ENCODE measurements at places on chromosomes 5 and 9. TPM values are rescaled to one million over a fixed set of nuclear protein-coding genes. Genes with fewer than 3 reads are reported as not detected.

Gene TAF1L
- not detected for polyA plus RNA-seq

DNA sequence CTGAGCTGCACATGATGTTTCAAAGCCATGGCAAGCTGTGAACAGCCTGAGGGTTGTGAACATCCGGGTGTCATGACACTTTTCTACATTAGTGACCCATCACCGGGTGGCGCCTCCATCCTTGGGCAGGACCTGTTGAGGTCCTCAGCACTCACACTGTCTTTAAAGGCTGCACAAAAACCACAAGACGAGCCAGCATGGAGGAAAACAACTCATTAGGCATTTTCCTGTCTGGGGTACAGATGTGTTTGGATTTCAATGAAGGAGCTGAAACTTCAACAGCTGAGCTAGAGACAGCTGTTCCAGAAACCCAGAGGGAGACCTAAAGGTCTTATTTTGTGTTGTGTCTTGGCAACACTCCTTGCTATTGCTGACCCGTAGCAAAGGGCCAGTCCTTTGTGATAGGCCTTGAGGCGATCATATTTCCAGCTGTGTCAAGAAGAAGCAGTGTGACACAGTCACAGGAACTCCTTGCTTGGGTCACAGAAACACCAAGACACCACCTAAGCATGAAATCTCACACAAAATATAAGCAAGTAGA lies 151.8 kb upstream of the VLDLR start:
- DNase-seq: no peak

Gene CDH6
- under 0.01 TPM for polyA plus RNA-seq

- peak; percentile 61 for DNase-seq
Observed at GRCh38 chr9:91813176-91813795, 136.7 kb downstream of the ROR2 start.

DNA sequence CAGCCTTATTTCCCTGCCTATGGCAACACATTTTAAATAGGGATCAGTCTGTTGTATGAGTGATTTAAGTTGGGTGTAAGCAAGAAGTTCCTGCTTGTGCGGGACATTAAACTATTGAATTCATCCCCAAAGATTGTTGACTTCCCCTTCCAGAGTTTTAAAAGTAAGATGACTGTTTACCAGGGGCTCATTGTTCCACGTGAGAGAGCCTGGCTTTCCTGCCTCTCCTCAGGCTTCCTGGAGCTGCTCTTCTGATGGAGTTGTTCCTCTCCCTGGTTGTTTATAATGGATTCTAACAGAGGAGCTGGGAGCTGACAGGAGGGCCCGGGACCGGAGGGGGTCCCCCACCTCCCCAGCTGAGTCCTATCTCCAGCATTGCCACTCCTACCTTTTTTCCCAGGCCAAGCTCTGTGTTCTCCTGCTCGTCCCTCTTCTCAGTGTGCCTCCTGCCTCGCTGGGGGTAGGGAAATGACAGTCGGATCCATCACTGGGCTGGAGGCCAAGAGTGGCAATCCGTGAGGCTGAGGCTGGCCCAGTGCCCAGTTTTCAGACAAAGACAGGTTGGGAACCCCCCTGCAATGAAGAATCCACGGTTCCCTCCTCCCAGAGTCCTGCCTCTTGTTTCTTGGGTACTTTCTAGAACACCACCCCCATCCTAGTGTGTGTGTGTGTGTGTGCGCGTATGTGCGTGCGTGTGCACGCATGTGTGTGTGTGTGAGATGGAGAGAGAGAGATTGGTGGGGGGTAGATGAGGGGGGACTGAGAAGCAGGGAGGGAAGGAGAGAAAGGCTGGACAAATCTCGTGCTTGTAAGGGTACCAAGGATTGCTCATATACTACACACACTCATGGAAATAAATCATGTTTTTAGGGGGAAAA lies 123.7 kb upstream of the NFIB start:
- DNase-seq: no peak

DNA sequence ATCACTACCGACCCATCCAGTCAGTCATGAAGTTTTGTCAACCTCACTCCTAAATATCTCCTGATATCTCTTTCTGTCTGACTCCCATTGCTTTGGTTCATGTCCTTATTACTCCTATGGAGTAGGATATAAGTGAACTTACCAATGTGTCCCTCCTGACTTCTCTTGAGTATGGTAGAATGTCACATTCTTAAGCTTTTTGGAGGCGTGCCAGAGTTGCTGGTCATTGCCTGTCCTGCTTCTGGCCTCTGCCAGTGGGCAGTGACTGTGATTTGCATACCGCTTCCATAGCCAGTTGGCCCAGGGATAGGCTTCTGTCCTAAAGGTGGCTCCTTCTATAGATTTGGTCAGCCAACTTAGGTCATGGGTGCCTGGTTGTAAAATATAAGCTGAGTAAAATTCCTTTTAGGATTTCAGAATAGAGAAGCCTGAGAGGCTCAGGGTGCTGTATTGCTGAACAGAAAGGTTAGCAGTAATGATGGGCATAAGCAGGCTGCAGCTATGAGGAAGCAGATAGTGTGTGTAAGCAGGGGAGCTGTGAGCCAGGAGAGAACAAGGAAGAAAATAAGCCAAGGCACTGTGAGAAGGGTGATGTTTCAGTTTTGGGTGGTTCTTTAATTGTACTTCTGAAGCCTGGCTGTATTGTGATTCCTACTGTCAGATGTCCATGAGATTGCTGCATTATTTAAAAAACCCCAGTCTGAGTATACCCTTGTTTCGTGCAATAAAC lies 16.1 kb upstream of the MARCHF3 start:
- DNase-seq: no peak

DNA sequence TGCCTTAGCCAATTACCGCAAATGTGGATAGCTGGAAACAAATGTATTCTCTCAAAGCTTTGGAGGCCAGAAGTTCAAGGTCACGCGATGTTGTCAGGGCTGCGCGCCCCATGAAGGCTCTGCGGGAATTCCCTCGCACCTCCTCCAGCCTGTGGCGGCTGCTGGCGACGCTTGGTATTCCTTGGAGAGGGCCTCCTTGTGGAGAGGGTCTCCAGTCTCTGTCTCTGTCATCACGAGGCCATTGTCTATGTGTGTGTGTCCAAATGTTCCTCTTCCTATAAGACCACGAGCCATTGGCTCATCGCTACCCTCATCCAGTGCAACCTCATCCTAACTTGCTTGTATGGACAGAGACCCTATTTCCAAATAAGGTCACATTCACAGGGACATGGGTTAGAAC lies 97.5 kb downstream of the ANKRD33B start:
- DNase-seq: peak; percentile 35

Gene ADGRV1
- 2.1 TPM for polyA plus RNA-seq

- DNase-seq: no peak
Observed at GRCh38 chr9:4494332-4494731, 4.1 kb downstream of the SLC1A1 start.

DNA sequence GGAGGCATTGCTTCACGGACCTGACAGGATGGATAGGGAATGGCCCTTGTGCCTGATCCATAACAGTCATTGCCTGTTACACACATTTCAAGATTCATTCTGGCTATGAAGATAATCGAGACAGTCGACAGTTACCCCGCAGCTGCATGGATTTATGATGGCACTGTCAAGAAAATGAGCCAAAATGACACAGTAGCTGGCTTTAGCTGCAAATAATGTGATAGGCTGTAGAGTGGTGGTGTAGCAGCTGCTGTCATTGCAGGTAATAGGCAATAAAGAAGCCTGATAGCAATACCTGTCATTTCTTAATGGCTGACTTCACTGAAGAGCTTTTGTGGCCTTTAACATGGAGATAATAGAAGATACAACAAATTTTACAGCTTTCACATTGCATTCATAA lies 1085.2 kb upstream of the ARRDC3 start:
- no peak for DNase-seq

- no peak for DNase-seq
Observed at GRCh38 chr9:127426756-127427155, 2.6 kb downstream of the ZNF79 start.

DNA sequence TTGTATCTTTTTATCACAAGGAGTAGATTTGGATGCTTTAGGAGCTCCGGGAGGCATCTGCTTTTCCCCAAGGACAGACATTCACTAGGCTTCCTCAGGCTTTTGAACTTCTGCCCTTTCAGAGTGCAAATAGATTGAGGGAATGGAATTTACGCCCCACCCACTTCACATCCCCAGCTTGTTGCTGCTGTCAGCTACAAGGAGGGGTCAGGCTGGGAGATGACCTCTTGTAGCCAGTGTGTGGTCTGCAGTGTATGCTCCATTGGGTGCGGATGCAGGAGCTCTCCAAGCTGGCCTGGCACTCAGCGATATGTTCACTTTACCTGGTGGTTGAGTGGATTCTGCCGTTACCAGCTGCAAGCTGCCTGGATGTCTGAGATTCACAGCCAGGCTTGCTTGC lies 6.4 kb downstream of the TNFSF15 start:
- DNase-seq: no peak

Gene GPR151
- not detected for polyA plus RNA-seq

Gene CAMK2A
- 0.44 TPM for polyA plus RNA-seq

DNA sequence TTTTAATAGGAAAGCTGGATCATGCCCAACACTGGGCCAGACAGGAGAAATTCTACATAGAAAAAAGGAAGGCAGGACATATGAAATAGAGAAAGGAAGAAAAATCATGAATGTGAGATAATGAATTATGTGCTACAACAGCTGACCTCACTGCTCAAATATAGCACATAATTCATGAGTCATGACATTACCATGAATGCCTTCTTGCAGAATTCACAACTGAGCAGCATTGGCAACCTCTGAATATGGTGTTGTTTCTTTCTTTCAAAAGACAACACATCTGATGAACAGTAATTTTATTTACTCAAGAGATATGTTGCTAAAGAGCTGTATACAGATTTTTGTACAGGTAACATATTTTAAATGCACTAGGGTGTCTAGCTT lies 34.4 kb downstream of the APBA1 start:
- DNase-seq: no peak

GRCh38 chr5:154485096-154485491 lies 7.1 kb upstream of the HAND1 start:
- no peak for DNase-seq

DNA sequence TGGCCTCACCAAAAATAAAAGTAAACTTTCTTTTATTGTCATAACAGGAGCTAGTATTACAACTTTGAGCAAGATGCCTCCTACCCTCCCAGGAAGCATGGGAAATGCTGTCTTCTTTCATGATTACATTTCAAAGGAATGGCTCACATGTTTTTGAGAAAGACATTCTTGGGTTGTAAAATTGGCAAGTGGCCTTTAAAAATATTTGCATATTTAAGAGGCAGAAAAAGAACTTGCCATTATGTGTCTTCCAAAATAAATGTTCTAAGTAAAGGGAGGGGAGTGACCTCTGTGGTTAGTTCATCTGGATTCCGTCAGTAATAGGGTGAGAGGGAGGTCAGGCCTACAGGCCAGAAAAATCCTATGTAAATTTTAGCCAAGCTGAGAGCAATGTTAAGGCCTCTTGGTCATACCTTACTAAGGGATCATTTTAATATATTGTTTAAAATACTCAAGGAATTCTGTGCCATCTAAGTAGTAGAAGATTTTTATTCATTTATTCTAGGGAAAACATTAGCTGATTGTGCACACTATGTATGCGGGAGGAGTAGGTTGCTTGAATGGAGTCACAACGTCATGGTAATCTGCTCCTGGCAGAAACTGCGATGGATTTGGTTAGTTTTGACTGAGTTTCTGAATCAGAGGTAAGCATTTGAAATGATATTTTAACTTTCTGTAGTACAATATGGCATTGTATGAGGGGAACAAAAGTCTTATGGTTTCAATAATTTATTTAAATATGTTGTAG lies 1485.7 kb upstream of the CDH9 start:
- no peak for DNase-seq

Gene SPATA31C1
- polyA plus RNA-seq: not detected

GRCh38 chr9:6902423-6902822 lies 144.7 kb downstream of the KDM4C start:
- no peak for DNase-seq

DNA sequence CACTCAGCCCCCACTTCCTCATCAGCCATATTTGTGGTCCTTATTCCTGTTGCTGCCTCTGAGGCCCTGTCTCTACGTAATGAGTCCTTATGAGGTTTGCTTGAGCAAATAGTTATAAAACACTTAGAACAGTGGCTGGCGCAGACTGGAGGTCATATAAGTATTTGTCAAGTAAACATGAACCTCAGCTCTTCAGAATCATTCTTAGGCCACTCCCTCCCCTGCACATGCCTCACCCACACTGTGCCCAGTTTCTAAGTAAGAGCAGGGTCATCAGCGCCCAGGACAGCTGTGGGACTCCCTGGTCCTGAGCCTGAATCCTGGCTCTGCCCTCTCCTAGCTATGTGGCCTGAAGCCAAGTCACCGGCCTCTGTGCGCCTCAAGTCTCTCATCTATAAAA lies 4.0 kb downstream of the ST6GALNAC4 start:
- no peak for DNase-seq

Gene PAIP2
- polyA plus RNA-seq: 104 TPM

Gene SLC9A3
- 19.9 TPM for polyA plus RNA-seq
